ENCODE measurements at places on chromosomes 13 and 19.

DNA sequence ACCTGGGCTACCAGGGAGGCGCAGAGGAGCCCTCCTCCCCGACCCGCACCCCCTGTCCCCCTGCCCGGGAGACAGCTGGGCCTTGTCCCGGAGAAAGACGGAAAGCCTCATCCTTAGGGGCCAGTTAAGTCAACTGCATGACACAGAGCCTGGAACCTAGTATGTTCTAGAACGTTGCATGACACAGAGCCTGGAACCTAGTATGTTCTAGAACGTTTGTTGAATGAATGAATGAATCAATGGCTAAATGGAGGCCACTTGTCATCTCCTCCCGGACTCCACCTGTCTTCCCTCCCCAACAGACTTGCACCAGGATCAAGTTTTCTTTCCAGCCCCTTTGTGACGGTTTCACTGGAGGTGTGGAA is 706 bp downstream of the SERP2 start:
- no peak for DNase-seq

GRCh38 chr13:104295537-104295936 is 1229.3 kb upstream of the SLC10A2 start:
- DNase-seq = no peak

DNA sequence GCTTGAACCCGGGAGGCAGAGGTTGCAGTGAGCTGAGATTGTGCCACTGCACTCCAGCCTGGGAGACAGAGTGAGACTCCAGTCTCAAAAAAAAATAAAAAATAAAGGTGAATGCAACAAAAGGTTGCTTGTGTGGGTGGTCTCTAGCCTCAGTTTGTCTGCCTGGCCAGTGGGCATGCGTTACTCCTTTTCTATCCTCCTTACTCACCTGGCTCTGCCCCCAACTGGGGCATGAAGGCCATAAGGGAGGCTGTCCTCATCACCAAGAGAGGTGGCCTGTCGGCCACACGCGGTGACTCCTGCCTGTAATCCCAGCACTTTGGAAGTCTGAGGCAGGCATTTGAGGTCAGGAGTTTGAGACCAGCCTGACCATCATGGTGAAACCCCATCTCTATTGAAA is 1.9 kb upstream of the JUND start:
- DNase-seq = no peak

GRCh38 chr13:108851660-108852059 is 222.2 kb downstream of the MYO16 start:
- DNase-seq = no peak

DNA sequence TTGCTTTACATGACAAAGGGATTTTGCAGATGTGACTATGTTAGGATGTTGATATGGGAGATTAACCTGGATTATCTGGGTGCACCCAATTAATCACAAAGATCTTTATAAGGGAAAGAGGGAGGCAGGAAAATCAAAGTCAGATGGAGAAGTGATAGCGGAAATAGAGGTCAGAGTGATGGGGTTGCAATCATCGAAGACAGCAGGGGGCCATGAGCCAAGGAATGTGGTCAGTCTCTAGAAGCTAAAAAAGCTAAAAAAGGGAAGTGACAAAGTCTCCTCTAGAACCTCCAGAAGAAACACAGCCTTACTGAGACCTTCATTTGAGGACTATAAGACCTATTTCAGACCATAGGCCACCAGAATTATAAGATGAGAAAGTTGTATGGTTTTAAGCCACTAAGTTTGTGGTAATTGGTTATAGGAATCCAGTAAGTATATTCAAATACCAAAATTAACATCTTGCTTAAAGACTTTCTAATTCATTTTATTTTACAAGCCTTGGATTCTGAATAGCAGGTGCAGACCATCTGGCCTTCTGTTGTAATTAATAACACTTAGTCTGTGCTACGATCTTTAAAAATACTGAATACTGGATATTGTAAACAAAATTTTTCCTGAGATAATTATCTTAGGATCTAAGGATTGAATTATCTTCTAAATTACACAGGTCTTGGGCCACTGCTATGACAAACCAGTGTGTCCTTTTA is 493.4 kb upstream of the PCDH20 start:
- DNase-seq = no peak

DNA sequence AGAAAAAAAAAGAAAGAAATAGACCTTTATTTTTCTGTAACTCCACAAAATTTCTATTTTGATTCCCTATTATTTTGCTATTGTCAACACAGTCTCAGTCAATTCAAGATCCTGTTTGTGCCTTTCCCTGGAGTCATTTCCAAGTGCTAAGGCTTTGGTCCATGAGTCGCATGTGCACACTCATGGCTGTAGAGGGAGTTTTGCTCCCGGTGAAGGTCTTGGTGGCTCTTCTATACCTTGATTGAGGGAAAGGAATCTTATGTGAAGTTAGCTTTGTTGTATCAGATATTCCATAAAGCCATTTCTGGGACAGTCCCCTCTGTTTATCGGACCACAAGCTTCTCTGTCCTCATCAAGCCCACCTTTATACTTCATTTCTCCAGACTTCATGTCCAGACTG is 58.7 kb upstream of the ALOX5AP start:
- no peak for DNase-seq

GRCh38 chr13:47036294-47037008 is 139.6 kb upstream of the HTR2A start:
- no peak for DNase-seq

GRCh38 chr19:22137791-22138190 is 59.0 kb downstream of the ZNF676 start:
- no peak for DNase-seq

DNA sequence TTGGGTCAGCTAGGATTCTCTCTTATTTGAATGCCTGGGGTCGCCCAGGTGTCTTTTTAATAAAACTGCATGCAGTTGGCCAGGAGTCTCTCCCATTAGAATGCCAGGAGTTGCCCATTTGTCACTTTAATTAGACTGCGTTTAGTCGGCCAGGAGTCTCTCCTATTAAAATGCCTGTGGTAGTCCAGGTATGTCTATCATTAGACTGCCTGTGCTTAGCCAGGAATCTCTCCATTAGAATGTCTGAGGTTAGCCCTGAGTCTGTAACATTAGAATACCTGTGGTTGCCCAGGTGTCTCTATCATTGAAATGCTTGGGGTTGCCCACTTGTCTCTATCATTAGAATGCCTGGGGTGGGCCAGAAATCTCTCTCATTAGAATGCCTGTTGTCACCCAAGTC is 1470.9 kb downstream of the UQCRFS1 start:
- DNase-seq = no peak

GRCh38 chr19:6109947-6110346 is 353 bp downstream of the RFX2 start:
- DNase-seq = no peak

DNA sequence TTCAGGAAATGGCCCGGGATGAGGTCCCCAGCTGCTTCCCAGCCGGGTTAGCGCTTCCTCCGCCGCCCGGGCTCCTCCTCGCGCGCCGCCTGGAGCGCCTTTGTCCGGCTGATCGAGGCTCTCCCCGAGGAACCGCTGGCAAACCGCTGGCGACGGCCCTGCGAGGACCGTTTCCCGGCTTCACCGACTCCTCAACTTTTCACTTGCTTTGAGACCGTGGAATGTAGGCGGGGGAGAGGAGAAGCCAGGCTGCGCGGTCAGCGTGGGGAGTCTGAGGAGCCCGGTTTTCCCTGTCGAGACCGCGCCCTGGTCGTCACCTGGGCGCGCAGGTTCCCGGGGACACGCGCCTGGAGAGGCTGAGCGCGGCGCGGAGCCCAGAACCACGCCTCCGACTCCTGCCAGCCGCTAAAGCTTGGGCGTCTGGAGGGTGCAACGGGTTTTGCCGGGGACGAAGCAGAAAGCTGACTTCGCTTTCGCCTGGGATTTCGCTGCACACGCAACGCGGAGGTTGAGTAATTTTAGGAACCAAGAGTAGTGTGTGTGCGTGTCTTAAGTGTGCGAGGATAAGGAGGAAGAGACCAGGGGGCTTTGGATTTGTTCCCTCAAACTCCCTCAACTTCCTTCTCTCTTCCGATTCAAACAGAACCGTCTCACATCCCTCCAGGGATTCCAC is 7.3 kb upstream of the DGKH start:
- no peak for DNase-seq

- no peak for DNase-seq
Observed at GRCh38 chr19:16190198-16190597, 5.0 kb downstream of the FAM32A start.

DNA sequence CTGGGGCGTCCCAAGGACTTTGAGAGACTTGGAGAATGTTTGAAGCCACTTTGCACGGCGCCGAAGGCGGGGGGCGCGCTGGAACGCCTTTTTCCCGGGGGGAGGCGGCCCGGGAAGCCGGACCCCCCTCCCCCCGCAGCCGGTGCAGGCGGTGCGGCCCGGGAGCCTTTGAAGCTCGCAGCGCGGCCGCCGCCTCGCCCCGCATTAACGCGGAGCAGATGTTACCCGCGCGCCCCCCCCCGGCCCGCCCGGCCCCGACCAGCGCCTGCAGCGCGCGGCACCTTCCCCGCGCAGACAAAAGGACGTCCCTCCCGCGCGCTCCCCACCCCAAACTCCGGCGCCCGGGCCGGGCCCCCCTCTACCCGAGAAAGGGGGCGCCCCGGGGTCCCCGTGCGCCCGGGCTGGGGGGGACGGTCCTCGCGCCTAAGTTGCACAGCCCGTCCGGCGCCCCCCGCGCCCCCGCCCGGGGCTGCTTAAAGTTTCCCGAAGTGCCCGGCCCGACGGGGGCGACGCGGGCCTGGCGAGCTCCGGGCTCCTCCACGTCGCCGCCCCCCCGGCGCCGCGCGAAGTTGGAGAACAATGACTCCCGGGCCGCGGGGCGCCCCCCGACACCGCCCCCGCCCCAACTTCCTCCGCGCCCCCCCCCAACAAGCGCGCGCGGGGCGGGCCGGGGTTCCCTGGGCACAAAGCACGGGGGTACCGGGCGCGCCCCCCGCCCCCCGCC is 685 bp downstream of the TCF3 start:
- DNase-seq = no peak

DNA sequence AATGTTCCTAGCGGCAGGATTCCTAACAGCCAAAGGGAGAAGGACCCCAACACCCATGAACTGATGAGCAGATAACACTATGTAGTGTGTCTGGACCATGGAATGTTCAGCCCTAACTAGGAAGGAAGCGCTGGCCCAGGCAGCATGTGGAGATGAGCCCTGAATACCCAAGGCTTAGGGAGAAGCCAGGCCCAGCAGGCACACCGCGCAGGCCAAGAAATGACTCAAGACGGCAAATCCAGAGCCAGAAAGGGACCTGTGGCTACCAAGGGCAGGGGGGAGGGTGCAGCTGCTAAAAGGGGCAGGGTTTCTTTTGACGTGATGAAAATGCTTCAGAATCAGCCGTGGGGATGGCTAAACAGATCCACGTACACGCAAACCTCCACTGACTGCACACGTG is 20.7 kb upstream of the TINCR start:
- no peak for DNase-seq
